ENCODE measurements at places on chromosomes 12 and 14. TPM values are rescaled to one million over a fixed set of nuclear protein-coding genes. Genes with fewer than 3 reads are reported as not detected.
A peak's percentile ranks its signal among the peaks of the same experiment; 100 is the strongest.

Gene IFNG-AS1
- 19.0 TPM for total RNA-seq

DNA sequence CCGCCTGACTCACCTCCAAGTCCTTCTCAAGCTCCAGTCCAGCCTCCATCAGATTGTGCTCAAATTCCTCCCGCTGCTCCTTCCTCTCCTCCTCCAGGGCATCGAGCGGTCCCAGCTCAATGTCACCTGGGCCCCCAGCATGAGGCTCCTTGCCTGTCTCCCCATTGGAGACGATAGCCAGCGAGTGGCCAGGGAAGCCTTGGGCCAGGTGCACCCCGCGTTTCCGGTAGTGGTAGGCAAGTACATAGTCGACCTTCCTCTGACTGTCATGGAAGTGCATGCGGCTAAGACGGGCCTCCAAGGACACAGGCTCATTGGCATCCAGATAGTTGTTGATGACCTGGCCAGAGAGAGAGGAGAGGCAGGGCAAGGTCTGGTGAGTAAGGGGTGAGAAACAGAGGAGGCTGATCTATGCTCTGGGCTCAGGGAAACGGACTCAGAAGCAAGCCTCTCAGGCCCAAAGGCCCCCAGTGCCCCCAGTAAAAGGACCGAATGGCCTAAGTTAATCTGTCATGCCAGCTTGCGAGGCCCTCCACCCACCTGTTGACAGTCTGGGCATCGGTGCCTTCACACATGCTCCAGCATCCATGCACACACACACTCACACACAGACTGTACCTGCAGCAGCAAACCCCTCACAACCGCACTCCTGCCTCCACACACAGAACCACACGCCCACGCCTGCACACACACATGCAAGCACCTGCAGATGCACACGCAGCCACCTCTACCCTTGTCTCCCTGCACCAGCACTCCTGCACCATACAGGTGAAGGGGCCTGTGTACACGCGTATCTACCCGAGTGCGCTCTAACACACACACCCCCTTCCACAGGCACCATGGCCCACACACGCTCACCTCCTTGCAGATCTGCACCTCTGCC lies 23.8 kb downstream of the ANO2 start:
- no peak for DNase-seq

DNA sequence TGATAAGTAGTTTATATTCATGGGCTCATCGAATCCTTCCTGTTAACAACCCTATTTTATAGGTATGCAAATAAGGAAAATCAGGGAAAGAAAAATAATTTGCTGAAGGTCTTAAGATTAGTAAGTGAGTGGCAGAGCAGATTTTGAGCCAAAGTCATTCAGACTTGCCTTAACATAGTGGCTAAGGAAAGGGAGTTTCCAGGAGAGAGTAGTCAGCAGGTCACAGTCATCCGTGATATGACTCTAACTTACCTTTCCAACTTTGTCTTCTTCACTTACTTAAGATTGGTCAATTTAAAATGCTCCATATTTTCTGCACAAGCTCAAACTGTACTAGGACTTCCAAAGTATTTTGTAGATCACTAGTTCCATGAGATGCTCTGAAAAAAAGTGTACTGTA lies 46.6 kb downstream of the AKAP6 start:
- no peak for DNase-seq

DNA sequence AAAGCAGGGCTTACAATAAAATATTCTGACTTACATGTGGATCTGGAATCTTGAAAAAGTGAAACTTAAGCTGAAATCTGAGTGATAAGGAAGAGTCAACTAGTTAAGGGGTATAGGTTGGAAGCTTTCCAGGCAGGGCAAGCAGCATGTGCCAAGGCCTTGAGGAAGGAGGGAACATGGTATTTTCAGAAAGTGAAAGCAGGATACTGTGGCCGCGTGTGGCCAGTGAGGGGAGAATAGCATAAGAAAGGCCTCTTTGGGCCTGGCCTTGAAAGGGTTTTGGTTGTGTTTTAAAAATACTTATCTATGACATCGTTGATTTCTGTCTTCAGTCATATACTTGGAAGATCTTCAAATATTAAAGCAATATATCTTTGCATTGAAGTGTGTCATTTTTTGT lies 213.4 kb downstream of the AKAP6 start:
- DNase-seq = no peak

Gene DBX2
- total RNA-seq = not detected

DNA sequence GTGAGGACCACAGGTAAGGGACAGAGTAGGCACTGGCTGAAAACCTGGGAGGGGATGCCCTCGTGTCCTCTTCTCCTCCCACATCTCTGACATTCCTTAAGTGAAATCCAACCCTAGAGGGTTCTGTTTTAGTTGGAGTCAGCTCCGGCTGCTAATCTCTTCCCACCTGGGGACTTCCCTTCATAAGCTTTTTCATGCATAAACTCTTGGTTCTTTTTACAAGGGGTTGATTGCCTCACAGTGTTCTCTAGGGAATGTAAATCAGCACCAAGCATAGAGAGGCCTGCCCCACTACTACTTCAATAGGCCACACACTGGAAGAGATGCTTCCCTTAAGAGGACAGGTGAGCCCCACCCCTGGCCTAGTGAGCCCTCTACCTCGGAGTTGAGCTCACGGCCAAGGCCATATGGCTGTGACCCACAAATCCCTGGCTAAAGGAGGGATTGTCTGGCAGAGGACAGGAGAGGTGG lies 3.2 kb upstream of the SYNDIG1L start:
- DNase-seq = no peak

- no peak for DNase-seq
Measured at GRCh38 chr12:110180591-110181005, 56.4 kb downstream of the IFT81 start.

DNA sequence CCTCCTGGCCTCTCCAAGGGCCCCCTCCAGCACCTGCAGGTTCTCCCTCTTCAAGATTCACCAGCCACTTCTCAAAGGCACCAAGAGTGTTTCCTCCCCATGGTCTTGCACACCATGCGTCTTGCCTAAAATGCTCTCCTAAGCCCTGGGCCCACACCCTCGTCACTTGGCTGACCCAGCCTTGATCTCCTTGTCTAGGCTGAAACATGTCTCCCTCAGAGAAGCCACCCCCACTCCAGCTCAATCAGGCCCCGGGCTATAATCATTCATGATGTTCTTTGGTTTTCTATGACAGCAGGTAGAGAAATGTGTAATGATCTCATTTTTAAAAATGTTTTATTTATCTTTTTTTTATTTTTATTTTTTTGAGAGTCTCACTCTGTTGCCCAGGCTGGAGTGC lies 88.1 kb downstream of the EFCAB11 start:
- no peak for DNase-seq

GRCh38 chr12:2003676-2004112 lies 563 bp downstream of the DCP1B start:
- DNase-seq = no peak

DNA sequence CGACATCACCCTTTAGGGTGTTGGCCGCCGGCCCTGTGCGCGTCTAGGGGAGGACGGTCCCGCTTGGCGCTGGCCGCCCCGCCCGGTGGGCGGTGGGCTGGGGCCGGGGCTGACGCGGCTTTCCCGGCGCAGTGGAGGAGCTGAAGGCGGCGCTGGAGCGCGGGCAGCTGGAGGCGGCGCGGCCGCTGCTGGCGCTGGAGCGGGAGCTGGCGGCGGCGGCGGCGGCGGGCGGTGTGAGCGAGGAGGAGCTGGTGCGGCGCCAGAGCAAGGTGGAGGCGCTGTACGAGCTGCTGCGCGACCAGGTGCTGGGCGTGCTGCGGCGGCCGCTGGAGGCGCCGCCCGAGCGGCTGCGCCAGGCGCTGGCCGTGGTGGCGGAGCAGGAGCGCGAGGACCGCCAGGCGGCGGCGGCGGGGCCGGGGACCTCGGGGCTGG lies 3.6 kb downstream of the TNFAIP2 start:
- no peak for DNase-seq

GRCh38 chr12:128852026-128852698 lies 1.1 kb upstream of the GLT1D1 start:
- DNase-seq = no peak

Gene ACSM4
- total RNA-seq = not detected

GRCh38 chr14:88492272-88493089 lies 62.3 kb downstream of the PTPN21 start:
- peak; percentile 74 for DNase-seq

DNA sequence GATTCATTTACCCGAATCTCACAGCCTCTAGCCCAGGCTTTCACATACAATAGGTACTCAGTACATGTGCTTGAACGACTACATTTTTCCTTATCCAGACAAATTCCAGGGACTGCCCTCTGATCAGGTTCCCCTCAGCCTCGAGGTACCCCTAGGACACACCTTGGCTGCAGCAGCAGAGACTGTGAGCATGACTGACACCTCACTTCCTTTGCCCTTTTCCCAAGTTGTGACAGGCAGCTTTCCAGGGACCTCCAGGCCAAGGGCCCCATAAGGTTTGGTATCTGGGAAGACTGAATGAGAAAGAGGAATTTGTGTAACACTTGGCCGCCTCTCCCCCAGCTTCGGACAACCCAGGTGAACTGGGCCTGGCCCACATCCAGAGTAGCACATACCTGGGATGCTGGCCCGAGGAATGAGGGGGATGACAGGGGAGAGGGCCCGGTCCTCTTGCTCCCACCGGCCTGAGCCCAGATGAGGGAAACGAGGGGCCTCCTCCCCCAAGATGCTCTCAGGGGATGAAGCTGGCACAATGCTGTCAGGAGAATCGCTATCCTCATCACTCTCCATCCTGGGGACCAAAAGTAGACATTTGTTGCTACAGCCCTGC lies 10.2 kb upstream of the PRKAG1 start:
- DNase-seq = no peak

Gene GPR137C
- total RNA-seq = 0.67 TPM

- DNase-seq = no peak
Measured at GRCh38 chr14:35742032-35742371, 67.1 kb downstream of the RALGAPA1 start.

DNA sequence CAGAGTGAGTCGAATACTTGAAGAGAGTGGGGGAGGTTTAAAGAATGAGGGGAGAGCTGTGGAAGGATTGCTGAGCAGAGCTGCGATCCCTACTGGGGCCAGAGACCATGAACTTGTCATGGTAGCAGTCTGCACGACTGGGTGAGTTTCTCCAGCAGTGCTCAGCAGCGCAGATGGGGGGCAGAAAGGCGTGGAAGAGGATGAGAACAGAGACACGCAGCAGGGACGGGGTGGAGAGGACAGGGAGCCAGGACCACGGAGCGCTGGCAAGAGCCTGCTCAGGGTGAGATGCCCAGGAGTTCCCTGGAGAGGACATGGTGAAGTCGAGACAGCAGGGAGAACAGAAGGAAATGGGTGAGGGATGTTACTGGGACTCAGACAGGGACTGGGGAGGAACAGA lies 2.1 kb upstream of the AQP6 start:
- DNase-seq = no peak

DNA sequence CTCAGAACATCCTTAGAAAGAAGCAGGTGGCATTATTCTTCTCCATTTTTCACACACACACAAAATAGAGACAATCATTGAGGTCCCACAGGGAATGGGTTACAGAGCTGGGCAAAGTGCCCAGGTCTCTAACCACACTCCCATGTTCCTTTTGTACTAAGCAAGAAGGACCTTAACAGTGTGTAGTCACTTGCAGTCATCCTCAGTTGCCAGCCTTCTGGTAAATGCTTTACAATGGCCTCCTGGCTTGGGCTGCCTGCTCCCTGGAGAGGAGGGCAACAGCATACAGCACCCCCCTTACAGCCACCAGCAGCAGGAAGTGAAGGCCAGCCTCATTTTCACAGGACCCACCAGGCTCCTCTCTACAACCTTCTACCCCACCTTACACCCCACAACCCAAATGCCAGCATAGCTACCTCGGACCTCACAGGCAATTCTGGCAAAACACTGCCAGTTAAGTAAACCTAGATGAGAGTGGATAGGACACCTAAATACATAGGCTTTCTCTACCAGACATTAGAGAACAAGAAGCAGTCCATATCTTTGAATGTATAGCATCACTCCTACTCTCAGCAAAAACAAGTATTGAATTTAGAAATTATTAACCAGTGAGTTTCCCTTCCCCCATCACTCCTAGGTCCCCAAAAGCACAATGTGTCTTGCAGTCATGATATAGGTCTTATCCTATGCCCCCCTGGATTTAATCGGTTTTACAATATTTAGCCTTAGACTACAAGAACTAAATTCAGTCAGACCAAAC lies 88.1 kb downstream of the PPP2R5E start:
- DNase-seq = no peak

DNA sequence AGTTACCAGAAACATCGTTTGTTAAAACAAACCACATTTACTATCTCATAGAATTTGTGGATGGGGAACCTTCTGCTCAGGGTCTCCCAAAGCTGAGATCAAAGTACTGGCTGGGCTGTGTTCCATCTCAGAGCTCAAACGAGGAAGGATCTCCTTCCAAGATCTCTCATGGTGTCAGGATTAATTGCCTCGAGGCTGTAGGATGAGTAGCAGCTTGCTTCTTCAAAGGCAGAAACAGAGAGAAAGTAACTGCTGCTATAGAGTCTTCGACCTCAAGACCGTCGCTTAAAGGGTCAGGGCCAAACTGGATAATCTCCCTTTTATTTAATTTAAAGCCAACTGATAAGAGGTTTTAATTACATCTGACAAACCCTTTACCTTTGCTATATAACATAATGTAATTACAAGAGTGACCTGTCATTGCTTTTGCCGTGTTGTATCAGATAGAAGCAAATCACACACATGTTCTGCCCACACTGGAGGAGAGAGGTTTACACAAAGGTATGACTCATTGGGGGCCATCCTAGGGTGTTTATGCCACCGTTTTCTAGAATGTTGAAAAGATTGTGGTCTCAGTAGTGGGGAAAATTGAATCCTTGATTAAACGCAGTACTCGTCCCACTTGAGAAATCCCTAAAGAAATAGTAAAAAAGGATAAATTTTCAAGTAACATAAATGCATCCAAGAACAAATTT lies 868.8 kb upstream of the TMEM132C start:
- DNase-seq = no peak

DNA sequence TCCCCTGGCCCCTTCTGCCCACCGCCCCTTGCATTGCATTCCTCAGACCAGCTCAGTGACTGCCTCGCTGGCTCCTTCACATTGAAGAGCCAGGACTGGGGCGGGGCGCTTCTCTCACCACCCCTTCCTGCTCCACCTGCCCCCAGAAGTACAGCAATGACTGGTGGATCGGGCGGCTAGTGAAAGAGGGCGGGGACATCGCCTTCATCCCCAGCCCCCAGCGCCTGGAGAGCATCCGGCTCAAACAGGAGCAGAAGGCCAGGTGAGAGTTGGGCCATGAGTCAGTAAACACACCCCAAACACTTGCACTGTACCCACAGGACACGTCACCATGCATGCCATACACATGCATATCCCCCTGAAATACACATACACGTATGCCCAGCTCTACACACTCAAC lies 5.8 kb downstream of the CACNB3 start:
- DNase-seq = no peak

Gene PHLDA1
- total RNA-seq = 1.7 TPM

Data from B cell (primary cell).